Putamen (tissue), 1 donor: ENCODE measurements at places on chromosomes 5 and 9.

GRCh38 chr5:27083449-27084415 lies 45.3 kb upstream of the CDH9 start:
- DNase-seq: peak; percentile 2

GRCh38 chr5:26003966-26004365 lies 1034.4 kb downstream of the CDH9 start:
- DNase-seq: no peak

DNA sequence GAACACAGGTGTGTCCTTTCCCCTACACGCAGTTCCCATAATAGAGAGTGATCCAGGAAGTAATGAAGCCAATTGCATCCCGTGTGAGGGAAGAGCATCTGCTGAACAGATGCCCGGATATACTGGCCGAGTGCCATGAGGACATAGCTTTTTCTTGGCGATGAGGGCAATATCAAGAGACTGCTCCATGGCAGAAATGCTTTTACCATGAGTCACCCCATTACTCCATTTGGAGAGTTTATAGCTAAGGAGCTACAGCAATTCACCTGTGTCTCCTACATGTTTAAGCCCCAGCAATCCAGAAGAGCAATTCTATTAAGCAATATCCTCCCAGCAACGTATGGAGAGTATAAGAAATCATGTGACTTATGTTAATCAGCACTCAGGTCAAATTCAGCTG lies 222.0 kb upstream of the KLF4 start:
- no peak for DNase-seq

DNA sequence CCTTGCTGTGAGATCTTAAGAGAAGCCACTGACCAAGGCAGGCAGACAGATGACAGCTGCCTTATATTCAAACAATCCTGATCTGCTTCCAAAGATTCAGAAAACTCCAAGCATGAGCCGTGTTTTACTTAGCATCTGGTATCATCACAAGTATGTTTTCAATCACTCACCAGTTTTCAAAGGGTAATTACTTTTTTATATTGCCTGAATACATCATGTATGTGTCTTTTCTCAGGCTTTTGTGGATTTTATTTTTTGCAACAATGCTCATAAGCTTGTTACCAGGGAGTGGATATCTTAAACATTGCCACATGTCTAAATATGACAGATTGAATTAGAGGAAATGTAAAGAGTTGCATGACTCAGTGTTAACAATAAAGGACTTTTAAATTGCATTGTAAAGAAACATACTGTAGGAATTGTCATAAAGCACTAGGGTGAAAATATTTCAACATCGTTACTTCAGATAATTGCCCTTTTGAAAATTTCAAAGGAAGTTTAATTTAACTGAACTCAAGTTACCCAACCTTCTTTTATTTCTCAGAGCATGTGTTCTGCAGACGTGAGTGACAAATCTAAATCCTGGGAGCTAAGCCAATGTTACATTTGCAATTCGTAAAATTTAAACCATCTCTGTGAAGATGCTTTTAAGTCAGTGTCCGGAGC lies 326.1 kb downstream of the PLK2 start:
- peak; percentile 69 for DNase-seq

GRCh38 chr5:90055831-90056328 lies 353.7 kb downstream of the CETN3 start:
- no peak for DNase-seq

- no peak for DNase-seq
Observed at GRCh38 chr5:107806705-107807104, 136.0 kb upstream of the EFNA5 start.

DNA sequence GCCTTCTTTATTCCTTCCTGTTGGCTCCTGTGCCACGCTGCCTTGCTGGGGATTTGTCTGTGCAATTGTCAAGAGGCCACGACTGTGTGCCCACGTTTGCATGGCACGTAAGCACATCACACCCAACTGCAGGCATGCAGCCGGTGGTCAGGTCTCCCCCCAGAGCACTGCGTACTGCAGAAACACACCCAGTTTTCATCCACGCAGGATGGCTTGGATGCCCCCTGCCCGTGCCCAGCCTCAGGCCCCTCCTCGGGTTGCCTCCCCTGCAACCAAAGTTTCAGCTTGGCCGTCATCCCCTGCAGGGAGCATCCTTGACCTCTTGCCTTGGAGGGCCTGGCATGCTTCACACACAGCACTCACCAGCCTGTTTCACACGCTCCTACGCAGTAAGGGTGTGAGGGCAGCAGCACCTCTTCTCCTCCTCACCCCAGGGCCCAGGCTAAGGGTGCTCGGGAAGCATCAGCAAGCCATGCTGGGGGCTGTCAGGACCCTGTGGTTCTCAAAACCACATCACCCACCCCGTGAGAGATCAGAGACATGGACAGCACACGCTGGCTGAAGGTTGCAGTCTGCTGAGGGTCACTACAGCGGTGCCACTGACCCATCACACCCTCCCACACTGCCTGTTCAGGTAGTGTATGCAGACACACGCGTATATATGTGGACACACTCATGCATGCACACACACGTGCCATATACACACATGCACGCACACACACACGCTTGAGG lies 3.1 kb downstream of the MRPL36 start:
- DNase-seq: no peak

DNA sequence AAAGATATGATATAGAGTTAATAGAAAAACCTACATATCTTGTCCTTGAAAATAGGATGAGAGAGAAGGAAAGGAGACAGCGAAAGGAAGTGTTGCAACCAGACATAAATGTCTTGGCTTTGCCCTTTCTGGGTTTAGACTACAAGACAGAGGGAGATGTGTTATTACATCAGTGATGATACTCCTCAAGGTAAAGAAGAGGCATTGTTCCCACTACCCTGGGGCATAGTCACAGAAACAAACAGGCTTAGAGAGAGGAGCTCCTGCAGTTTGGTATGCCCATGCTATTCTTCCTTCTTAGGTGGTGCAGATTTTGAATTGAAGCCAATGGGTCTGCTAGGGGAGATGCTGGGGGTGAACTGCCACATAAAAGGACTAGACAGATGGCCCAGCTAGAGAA lies 166.8 kb upstream of the RFX3 start:
- DNase-seq: no peak

DNA sequence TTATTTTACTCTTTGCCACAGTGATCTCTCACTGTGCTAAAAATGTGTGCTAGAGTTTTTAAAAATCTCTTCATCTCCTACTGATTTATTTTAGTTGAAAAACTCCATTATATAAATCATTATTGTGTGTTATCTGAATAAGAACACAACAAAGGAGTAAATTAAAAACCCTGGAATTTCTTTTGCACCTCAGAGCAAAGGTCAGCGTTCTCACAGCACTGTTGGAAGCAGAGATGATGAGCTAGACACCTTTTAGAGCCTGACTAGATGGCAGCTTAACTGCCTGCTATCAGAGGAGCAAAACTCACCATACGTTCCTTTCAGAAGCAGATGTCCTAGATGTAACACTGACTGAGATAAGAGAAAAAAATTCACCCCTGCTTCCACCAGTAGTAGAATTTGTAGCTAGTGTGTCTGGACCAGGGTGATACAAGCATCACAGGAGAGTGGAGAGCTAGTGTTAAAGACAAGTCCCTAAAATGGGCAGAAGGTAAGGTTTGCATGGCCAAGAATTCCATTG lies 147.1 kb downstream of the ENTREP1 start:
- DNase-seq: no peak

- no peak for DNase-seq
Observed at GRCh38 chr5:68167195-68167651, 48.3 kb upstream of the PIK3R1 start.

DNA sequence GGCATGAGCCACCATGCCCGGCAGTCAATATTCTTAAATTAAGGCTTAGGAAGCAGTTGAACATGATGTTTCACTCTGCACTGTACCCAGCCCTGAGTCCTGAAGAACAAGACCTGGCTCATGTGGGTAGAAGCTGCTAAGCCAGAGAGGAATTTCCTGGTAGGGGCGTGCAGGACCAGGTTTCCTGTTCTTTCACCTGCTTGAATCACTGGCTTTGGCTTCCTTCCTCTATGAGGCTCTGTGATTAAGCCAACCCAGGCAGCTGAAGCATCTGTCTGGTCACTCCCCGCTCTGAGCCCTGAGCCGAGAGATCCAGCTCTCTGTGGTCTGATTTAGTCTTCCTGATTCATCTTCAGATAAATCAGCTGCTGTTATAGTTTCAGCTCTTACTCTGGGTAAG lies 29.1 kb downstream of the CFAP77 start:
- DNase-seq: no peak

DNA sequence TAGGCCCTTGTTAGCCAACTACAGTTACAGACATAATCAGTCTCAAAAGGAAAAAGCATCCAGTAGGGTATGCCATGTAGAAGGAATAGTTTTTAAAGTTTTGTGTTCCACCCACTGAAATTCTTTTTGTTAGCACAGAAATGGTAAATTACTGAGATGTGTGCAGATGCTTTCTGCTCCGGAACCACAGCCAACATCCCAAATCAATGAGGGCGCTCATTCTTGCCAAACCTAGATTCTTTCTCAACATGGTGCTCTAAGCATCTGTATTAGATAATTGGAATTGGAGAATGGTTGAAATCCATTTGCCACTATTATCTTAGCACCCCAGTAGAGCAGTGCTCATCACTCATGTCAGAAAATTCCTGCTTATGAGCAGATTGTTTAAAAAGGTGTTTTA lies 127.8 kb downstream of the SEC61B start:
- no peak for DNase-seq

GRCh38 chr9:99576876-99577275 lies 244.8 kb upstream of the NR4A3 start:
- DNase-seq: no peak

- no peak for DNase-seq
Observed at GRCh38 chr9:5419987-5420386, 17.7 kb downstream of the PLGRKT start.

GRCh38 chr9:138020120-138020794 lies 142.7 kb downstream of the CACNA1B start:
- DNase-seq: no peak

DNA sequence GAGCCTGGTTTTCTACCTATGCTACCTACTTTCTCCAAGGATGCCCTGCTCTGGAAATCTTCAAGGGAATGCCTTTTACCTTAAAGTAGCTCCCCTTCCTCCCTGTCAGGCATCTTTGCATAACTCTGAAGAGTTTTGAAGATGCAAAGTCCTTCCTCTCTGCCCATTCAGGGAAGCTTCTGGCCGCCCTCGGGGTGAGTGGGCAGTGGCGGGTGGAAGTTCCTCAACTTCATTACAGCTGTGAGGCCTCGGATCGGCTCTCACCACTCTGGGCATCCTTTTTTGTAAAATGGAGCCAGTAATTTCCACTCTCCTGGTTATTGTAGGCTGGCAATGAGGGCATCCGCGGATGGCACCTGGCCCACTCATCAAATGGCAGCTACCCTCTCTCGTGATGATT lies 31.7 kb upstream of the STXBP1 start:
- DNase-seq: no peak

DNA sequence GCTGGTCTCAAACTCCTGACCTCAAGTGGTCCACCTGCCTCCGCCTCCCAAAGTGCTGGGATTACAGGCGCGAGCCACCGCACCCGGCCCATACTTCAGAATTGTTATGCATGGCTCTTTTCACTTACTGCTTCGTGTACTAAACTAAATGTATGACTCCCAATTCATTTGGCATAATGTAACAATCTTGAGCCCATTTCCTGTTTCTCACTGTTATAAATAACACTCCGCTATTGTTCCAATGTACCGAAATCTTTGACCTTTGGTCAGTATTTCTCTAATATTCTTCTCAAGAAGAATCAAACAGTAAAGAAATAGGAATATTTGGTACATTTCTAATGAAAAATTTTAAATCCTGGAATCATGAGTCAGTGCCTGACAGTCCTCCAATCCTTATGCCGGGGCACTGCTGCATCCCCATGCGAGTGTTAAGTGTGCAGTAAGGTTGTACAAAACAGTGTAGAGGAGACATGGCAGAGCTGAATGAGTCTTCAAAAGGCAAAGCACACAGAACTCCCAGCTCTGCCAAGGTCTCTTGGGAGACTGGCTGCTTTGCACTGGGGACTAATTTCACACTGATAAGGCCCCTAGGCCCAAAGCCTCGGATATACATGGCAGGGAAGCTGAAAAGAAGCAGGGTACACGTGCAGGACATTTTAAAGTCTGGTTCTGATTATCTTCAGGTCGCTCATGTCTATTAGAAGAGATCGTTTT lies 58.4 kb downstream of the HABP4 start:
- DNase-seq: no peak

GRCh38 chr5:132388244-132389050 lies 18.9 kb downstream of the SLC22A5 start:
- DNase-seq: no peak

GRCh38 chr9:32524892-32525708 lies 896 bp downstream of the RIGI start:
- DNase-seq: no peak

DNA sequence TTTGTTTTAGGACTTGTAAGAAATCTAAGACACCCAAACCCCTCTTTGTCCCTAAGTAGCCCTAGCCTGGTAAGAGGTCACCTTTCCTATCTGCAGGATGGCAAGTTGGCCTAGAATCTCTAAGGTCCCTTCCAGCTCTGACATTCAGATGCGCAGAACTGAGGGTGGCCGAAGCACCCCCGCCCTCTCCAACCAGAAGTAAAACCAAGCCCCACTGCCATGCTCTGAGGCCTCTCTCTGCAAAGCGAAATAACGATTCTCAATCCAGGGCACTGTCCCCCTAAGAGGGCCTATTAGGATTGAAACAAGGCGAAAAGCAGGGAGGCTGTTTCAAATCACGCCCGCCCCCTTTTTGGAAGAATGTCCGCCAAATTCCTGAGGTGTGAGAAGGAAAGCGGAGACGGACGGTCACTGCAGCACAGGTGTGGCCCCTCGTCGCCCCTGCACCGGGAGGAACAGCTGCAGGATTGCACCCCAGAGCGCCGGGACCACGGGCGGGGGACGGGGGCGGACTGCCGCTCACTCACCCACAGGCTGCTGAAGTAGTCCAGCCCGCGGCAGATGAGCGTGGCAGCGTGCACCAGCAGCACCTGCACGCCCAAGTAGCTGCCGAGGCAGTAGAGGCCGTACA lies 824 bp downstream of the TMEM245 start:
- no peak for DNase-seq

DNA sequence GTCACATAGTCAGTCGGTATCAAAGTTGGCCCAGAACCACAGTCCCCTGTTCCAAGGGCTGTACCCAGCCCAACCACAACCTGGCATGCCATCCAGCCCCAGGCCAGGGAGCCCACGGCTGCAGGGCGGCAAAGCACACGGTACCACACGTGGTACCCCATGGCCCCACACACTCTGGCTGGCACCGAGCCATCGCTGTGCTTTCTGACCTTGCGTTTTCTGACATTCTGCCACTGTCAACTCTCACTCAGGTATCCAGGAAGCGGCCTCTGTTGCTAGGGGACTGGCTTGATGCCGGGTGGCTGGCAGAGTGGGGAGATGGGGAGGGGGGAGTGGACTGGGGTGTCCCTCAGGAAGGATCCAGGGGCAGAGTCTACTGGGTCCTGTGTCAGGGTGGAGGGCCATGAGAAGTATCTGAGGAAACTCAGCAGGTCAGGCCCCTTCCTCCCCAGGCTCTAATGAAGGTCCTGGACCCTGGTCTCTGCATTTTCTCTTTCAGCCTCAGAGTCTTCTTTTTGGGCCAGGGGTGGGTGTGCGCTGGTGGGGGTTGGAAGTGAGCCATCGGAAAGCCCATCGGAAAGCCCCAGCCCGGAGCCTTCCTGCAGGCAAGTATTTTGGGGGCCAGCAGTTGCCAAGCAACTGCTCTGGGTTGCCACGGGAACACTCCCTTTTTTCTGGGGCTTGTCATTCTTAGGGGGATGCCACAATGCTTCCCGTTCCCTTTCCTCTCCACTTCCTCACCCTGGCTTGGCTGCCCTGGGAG lies 21.0 kb upstream of the RALGDS start:
- DNase-seq: no peak
